ENCODE measurements at places on chromosomes 3 and 15.

DNA sequence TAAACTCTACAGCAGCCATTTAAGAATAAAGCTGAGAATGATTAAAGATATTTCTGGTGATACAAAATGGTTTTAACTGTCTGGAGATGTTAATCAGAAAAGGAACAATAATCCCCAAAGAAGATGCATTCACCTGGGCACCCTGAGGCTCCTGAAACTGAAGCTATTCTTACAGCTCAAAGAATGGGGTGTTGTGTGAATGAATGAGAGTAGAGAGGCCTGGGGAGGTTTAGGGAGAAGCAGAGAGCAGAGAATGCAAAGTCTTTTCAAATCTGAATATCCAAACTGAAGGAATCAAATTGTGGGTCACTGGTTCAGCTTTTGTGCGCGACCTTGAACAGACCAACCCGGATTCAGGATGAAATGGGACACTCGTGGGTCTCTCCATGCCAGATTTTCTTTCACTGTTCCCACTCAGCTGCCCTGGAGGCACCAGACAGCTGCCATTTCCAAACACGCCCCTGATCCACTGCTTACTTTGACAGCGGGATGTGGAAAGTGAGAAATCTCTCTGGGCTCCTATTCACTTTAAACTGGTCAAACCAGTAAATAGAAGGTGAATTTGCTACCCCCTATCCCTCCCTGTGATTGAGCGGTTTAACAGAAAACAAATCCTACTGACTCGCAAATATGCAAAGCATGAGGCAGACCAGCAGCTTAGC, 485.5 kb upstream of the THBS1 start:
- DNase-seq, result no peak

- DNase-seq, result no peak
These were observed 5.9 kb upstream of the TKT start for GRCh38 chr3:53261712-53262111.

- no peak for DNase-seq
These were observed 20.0 kb upstream of the CRABP1 start for GRCh38 chr15:78320183-78320582.

DNA sequence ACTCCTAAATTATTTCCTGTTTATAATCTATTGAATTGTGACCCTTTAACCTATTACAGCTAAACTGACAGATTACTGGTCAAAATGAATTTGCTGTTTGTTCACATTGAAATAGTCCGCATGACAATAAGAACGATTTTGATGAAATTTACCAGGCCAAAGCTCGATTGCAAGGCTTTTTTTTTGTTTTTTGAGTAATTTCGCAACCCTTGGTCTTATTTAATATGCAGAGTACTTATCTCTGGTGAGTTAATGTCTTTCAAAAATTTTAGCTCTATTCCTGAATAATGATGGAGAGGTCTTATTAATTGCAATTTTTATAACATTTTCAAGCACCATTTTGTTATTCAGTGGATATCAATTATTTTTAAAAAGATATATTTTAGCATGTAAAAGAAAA, 362.4 kb downstream of the OTOL1 start:
- DNase-seq, result no peak

All from stimulated activated CD8-positive, alpha-beta memory T cell treated with anti-CD3 and anti-CD28 coated beads, Interleukin-7, amount 100 ng/mL, for 1 hour (primary cell).